ENCODE measurements at places on chromosomes 4 and X. TPM values are rescaled to one million over a fixed set of nuclear protein-coding genes. Genes with fewer than 3 reads are reported as not detected.

DNA sequence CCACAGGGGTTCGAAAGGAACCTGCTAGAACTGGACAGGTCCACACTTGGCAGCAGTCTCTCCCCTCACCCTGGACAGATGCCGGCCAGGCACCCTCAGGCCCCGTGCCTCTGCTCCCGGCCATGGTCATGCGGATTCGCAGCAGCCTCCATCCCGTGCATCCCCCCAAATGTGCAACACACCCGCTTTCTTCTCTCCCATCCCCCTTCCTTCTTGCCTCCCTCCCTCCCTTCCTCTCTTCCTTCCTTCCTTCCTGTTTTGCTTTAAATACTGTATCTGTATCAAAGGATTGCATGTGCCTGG, 35.0 kb upstream of the HMX1 start:
- no peak for DNase-seq

- no peak for DNase-seq
These were observed 843 bp downstream of the RPL34 start for GRCh38 chr4:108620933-108621905.

Gene EFHC2
- 1.1 TPM for total RNA-seq

- no peak for DNase-seq
These were observed 393.3 kb upstream of the TRAM1L1 start for GRCh38 chr4:117478702-117479101.

DNA sequence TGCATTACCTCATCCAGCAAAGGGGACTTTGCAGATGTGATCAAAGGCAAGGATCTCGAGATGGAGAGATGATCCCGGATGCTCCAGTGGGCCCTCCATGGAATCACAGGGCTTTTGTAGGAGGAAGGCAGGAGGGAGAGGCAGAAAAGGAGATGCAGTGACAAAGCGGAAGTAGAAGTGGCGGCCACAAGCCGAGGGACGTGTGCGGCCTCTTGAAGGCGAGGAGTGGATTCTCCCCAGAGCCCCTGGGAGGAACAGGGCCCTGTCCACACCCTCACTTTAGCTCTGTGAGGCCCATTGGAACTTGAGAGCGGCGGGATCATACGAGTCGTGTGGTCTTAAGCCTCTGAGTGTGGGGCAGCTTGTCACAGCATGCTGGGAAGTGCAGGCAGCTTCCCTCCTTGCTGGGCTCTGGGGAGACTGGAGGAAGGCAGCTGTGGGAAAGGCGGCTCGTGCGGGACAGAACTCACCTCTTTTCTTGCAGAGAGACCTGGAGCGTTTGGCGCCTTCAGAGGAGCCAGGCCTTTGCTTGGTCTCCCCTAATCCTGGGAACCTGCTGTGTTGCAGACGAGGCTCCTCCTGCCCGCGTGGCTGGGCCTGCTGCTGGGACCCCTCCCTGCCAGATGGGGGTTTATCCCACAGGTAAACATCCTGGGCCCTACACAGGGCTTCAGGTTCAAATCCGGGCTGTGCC, 10.2 kb downstream of the SH3TC1 start:
- no peak for DNase-seq

Gene GASK1B
- total RNA-seq = not detected

DNA sequence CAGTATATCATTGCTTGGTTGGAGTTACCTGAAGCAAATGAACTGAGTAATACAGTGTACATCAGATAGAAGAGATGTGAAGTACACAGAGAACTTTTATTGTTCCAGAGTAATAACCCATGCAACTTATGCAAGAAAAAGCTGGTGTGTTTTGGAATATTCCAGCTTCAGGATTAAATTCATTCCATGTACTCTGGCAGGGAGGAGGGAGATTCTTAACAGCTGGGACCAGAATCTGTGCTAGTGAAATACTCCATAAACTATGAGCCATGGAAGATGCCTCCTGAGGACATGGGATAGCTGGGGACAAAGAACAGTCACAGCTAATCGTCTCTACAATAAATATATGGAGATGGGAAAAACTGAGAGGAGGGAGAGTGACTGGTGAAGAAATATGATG, 101.6 kb upstream of the OTUD4 start:
- no peak for DNase-seq

- DNase-seq = no peak
These were observed 686.6 kb upstream of the PABPC4L start for GRCh38 chr4:134888156-134888555.

Measured in T-cell (primary cell).